ENCODE measurements at places on chromosomes 7 and 10.
A peak's percentile ranks its signal among the peaks of the same experiment; 100 is the strongest.

DNA sequence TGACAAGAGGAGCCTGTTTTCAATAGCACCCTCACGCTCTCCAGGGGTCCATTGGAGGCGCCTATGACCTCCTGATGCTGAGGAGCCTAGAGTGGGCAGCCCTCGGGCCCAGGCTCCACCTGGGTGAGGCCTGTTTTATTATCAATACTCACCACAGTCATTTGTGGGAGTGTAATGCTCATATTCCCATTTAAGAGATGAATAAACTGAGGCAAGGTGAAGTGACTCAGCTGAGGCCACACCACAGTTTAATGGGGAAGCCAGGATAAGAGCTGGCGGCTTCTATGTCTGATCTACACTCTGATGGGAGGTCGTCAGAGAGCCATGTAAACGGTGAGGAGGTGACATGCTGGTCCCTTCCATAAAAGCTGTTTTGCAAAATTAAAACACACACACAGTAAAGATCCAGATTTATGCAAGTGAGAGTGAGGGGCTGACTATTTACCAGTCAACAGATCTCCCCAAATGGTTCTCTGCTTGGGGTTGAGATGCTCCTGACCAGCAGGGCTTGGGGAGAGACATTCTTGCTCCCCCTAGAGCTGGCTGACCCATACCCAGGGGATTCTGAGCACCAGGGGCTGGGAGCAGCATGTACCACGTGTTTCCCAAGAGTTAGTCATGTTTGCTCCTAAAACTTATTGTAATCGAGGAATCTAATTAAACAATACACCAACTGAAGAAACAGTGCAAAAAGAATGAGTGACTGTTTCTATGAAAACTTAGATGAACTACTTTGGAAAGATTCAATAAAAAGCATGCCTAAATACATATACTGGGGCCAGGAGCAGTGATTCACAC lies 81.0 kb upstream of the INSIG1 start:
- no peak for DNase-seq

GRCh38 chr10:88922041-88922440 lies 30.5 kb downstream of the ACTA2 start:
- DNase-seq: no peak

DNA sequence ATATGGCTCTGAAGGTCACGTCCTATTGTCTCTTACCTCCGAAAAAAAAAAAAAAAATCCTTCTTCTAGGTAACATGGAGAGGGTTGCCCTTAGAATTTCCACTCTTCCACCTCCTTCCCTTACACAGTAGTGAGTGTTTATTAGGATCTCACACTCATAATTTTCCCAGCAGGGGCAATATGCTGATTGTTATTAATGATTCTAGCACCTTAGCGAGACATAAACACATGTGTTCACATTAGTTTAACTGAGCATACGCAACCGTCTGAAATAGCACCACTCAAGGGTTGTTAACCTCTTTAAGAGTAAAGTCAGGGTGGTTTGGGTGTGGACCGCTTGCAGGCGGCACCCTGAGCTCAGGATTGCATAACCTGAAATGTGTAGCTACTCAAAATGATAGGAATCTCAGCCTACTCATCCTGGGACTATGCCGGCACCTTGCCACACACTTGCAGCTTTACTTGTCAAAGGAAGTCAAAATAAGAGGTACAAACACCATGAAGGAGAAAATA lies 52.2 kb downstream of the CPEB3 start:
- no peak for DNase-seq

DNA sequence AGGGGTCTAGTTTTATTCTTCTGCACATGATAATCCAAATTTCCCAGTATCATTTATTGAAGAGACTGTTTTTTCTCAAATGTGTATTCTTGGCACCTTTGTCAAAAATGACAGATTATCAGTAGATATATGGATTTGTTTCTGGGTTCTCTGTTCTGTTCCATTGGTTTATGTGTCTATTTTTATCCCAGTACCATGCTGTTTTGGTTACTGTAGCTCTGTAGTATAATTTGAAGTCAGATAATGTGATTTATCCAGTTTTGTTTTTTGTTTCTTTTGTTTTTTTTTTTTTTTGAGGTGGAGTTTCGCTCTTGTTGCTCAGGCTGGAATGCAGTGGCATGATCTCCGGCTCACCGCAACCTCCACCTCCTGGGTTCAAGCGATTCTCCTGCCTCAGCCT lies 61.6 kb upstream of the HELLS start:
- no peak for DNase-seq

DNA sequence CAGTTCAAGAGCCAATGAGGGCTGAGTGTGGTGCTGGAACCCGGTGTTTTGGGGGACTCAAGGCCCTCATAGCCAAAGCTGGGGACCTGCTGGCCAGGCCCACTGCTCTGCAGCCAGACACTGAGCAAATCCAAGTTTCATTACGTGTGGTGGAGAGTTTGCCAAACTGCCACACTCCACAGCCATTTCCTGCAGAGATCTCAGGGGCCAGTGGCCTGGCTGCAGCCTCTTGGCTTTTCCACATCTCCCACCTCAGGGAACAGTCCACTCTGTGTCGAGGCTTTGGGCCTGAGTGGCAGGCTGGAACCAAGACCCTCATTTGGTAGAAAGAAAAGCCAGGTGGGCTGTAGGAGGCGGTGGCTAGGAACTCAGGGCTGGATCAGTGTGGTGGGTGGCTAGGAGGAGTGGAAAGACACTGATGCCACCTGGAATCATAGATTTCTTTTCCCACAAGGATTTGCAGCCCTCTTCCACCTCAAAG lies 3.2 kb downstream of the HOXA11 start:
- DNase-seq: peak; percentile 15

GRCh38 chr10:16681521-16681920 lies 135.7 kb downstream of the RSU1 start:
- no peak for DNase-seq

DNA sequence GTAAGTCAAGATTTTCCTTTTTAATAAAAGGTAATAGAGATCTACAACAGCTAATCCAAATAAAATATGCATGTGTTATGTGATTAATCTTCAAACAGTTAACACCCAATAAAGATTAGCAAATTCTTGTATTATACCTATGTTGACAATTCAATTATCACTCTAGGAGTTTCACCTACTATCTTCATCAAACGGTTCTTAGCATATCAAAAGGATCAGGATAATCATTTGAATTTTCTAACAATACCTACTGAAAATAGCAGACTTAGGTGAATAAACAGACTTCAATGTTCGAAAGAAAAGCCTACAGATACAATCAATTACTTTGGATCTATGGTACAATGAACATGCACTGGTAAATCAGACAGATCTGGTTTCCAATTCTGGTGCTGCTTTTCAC lies 268.3 kb downstream of the CACNA2D1 start:
- no peak for DNase-seq

DNA sequence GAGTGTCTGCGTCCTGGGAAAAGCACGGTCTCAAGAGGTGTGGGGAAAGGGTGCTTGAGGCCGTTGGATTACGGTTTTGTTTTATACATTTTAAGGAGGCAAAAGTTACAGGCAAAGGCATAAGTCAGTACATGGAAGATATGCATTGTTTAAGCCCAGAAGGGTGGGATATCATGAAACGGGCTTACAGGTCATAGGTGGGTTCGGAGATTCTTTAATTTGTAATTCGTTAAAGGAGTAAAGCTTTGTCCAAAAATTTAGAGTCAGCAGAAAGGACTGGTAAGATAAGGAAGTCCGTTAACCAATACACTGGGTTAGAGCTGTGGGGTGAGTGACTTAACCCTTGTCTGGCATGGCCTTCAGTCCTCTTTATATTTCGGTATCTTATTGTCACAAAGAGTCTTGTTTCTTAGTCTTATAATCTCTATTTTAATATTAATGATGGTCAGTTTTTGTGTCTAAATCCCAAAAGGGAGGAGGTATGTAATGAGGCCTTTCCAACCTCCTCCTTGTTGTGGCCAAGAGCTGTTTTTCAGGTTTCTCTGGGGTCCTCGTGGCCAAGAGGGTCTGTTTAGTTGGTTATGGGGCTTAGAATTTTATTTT lies 12.7 kb downstream of the TSPAN14 start:
- DNase-seq: no peak

DNA sequence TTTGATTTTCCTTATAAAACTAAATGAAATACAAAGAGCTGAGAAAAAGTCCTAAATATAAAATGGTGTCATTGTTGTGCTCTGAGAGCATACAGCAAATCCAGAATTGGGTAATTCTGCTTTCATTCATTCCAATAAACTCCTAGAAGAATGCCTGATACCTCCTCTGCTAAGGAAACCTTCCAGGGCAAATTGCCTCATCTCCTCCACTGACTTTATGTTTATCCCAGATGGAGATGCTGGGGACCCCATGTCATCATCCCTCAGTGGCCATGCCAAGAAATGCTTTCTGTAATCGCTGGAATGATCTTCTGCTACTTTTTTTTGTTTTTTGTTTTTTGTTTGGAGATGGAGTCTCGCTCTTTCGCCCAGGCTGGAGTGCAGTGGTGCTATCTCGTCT lies 119.3 kb upstream of the PRKCQ start:
- DNase-seq: no peak

GRCh38 chr7:140209866-140210609 lies 33.3 kb upstream of the KDM7A start:
- no peak for DNase-seq

DNA sequence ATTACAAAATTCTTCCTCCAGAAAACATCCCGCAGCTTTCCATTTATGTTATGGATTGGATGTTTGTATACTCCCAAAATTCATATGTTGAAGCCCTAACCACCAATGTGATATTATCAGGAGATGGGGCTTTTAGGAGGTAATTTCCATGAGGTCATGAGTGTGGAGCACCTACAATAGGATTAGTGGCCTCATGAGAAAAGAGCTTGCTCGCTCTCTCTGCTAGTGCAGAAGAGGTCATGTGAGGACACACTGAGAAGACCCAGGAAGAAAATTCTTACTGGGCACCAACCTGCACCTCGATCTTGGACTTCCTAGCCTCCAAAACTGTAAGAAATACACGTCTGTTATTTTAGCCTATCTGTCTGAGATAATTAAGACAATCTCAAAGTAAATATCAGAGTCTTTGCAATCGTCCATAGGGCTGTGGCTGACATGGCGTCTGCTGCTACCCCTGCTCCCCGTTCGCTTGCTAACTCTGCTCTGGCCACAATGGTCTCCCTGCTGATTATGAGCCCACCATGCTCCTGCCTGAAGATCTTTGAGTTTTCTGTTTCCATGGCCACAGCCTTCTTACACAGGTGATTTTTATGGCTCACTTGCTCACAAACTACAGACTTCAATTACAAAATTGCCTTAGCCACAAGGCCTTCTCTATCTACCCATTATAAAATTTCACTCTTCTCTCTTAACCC lies 333.3 kb downstream of the CACNA2D1 start:
- DNase-seq: no peak

DNA sequence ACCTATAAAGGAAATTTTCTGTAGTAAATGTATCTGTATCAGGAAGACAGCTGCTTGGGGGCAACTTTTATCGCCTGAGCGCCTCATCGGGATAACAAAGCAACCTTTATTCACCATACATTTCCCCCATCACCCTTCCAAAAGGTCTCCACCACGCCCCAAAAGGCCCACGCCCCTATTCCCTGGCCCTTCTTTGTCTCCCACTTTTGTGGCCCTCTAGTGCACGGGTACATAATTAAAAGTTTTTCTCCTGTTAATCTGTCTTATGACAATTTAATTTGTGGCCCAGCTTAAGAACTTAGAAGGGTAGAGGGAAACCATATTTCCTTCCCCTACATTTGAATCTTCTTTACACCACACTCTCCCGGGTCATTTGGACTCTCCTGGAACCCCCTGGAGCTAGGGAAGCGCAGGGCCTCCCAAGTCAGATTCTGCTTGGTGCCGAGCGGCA lies 625 bp downstream of the RP9 start:
- DNase-seq: peak; percentile 28

DNA sequence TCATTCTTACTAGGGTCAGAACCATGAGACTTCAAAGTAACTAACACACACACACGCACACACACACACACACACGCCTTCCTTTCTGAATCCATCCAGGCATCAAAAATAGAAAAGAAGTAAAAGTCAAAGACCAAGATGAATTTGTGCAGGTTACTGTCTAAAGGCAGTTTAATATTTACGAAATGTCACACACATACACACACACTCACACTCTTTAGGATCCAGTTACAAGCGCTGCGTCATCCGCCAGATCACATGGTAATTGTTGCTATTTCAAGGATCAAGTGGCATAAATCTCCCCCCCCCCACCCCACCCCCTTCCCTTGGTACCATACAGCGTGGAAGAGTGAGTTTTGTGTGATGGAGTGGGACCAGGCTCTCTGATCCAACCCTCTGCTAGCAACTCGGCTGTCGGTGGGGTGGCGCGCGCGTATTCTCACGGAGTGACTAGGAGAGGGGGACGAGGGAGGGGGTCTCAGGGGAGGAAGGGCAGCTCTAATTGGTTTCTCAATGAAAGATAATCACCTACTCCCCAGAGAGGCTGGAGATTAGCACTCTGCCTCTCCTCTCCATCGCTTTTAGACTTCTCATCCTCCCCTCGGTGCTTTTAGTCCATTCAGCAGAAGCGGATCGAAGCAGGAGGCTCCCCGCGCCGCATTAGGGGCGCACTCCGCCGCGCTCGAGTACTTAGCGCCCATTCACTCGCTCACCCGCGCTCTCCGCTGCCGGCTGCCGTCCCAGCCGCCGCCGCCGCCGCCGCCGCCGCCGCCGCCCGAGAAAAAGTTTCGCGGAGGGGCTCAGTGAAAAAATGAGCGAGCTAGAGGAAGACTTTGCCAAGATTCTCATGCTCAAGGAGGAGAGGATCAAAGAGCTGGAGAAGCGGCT lies 83.5 kb upstream of the PRKG1 start:
- DNase-seq: no peak

- DNase-seq: no peak
Observed at GRCh38 chr7:50667338-50667737, 102.1 kb upstream of the DDC start.

DNA sequence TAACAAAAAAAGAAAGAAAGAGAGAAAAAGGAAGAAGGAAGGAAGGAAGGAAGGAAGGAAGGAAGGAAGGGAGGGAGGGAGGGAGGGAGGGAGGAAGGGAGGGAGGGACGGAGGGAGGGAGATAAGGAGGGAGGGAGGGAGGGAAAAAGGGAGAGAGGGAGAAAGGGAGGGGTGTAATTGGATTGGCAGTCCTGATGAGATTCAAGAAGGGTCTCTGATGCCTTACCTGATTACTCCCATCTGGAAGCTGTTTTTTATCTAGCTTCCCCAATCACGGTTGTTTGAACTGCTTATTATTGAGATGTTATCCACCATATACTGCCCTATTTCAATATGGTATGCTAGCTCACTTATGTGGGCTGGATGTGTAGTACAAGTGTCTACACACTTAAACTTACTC lies 27.3 kb downstream of the GNG11 start:
- no peak for DNase-seq

DNA sequence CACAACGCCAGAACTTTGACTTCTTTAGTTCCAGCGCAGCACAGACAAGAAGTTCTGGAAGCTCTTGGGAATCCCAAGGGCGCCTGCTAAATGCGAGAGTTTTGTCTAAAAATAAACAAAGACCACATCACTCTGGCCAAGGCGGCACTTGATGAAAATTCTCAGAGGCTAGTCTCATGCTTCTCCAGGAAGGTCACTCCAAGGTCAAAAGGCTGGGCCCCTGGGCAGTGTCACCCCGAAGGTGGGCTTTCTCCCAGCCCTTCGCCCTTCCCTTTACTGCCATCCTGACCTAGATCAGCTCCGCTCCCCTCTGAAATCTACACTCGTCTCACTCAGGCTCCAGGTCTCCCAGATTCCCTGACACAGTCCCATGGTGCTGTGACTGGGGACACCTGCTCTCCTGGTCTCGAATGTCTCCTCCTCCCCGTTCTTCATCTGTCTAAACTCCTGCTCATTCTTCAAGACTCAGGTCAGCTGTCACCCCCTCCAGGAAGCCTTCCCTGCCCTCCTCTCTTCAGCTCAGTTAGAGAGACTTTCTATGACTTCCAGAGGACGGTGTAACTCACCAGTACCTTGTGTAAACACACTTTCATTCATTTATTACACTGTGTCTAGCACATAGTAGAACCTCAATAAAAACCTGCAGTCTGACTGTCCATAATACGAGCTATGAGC lies 10.5 kb downstream of the FAM53B start:
- no peak for DNase-seq

All from activated T-cell treated with anti-CD3 and anti-CD28 coated beads, Interleukin-2, amount 50 U/mL, for 1 hour (primary cell).